ENCODE measurements at places on chromosomes 7 and 10. TPM values are rescaled to one million over a fixed set of nuclear protein-coding genes. Genes with fewer than 3 reads are reported as not detected.

OR6B1 gene
- total RNA-seq, result not detected

CRPPA gene
- 10.1 TPM for total RNA-seq

CABCOCO1 gene
- not detected for total RNA-seq

FAM24A gene
- not detected for total RNA-seq

NPSR1 gene
- total RNA-seq, result not detected

ITIH2 gene
- not detected for total RNA-seq

UPK3BL2 gene
- total RNA-seq, result 3.4 TPM

SMC3 gene
- 26.0 TPM for total RNA-seq

ZNF92 gene
- total RNA-seq, result 6.2 TPM

ACBD7 gene
- total RNA-seq, result not detected

LMBR1 gene
- total RNA-seq, result 46.9 TPM

AS3MT gene
- total RNA-seq, result 17.5 TPM

AGAP5 gene
- 3.1 TPM for total RNA-seq

ADARB2 gene
- 0.97 TPM for total RNA-seq

AKR1C4 gene
- not detected for total RNA-seq

GBX1 gene
- 1.0 TPM for total RNA-seq

PAPOLB gene
- 0.31 TPM for total RNA-seq

ELAPOR2 gene
- 13.1 TPM for total RNA-seq

VSTM4 gene
- 20.3 TPM for total RNA-seq

ALOX5 gene
- 11.5 TPM for total RNA-seq

LRMDA gene
- total RNA-seq, result 42.7 TPM

TRA2A gene
- total RNA-seq, result 52.1 TPM

INMT gene
- 105 TPM for total RNA-seq

ERVW-1 gene
- not detected for total RNA-seq

BUD31 gene
- 53.6 TPM for total RNA-seq

SYT15B gene
- total RNA-seq, result 1.1 TPM

MRC1 gene
- 44.6 TPM for total RNA-seq

SLC26A3 gene
- total RNA-seq, result not detected

POLR2J3 gene
- total RNA-seq, result 12.5 TPM

FOXI2 gene
- 0.06 TPM for total RNA-seq

MRLN gene
- total RNA-seq, result not detected

CNOT4 gene
- 33.1 TPM for total RNA-seq

CARD11 gene
- total RNA-seq, result 0.96 TPM

ZPBP gene
- not detected for total RNA-seq

BRI3 gene
- 198 TPM for total RNA-seq

GOLGA7B gene
- 4.1 TPM for total RNA-seq

ABCB1 gene
- total RNA-seq, result 0.51 TPM

ITIH5 gene
- total RNA-seq, result 1.6 TPM

Measured in right cardiac atrium (tissue), 5 donors.